ENCODE measurements at places on chromosomes 12 and 14.

GRCh38 chr14:93185349-93185720 lies 218 bp downstream of the LYSET start:
- no peak for DNase-seq

- DNase-seq, result no peak
These were observed 37.5 kb downstream of the ZFC3H1 start for GRCh38 chr12:71626098-71626497.

DNA sequence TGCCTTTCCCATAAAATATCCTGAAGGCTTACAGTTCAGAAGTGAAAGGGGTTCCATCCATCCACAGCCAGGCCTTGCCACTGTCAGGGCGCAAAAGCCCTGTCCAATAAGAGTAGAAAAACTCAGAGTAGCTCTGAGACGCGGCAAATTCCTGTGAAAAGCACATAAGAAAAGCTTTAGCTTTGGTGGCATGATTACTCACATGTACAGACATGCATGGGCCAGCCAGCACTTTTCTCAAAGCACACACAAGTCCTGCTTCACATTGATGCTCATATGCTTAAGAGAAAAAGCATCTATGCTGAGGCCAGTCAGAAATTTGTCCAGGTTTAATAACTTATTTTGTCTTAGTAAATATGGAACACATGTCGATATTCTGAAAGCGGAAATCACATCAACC lies 25.5 kb downstream of the CLEC1A start:
- no peak for DNase-seq

DNA sequence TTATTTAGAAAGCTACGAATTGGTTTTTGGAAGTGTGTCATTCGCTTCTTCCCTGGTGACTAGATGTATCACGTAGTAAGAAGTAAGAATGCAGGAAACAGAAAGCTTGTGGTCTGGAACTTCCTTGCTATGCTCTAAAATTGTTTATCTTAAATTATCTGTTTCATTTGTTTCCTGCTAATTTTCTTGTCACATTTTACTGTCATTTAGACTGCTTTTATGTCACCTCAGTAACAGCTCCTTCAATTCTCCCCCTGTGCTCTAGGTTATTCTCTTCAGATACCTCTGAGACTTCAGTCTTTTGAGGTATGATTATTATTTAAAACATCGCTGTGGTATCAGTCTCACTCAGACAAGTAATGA lies 699 bp upstream of the CD69 start:
- peak; percentile 20 for DNase-seq

DNA sequence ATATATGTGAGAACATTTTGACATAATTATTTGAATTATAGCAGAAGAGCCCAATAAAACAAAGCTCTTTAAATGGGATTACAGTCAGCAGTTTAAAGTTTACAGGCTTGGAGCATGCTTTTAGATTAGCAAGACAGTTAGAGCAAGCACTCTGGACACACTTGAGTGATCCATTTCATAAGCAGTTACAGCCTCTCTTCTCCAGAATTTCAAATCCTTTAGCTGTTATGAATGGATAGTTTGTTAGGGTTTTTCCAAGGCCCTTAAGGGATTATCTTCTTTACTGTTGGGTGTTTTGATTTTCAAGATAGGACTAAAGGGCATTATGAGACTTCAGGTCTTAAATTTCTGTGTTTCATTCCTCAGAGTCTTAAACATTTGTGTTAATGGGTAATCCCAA lies 36.3 kb downstream of the BEST3 start:
- DNase-seq, result no peak

DNA sequence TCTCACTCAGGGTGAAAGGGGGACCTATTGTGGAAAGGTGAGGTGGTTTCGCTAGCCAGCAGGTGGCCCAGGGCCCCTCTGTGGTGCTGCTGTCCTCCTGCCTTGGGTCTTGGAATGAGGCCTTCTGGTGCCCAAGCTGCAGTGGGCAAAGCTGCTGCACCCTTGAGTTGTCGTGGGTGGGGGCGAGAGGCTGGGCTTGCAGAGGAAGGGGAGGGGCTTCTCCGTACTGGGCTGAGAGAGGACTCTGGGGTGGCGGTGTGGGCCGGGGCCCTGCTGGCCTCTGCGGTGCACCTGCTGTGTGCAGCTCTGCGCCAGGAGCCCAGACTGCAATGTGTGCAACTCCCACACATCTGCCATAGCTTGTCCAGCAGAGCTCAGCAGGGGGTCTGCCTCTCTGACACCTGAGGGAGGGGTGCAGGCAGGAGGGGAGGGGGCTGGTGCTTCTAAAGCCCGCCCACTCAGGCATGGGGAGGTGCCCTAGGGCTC lies 145.8 kb downstream of the KIF26A start:
- no peak for DNase-seq

- peak; percentile 20 for DNase-seq
These were observed at the start of gene IFNG for GRCh38 chr12:68159681-68160304. Gene IFNG, minus strand, starts transcription at chr12:68159740. Its CDS starts 125 bp downstream, at chr12:68159615.

DNA sequence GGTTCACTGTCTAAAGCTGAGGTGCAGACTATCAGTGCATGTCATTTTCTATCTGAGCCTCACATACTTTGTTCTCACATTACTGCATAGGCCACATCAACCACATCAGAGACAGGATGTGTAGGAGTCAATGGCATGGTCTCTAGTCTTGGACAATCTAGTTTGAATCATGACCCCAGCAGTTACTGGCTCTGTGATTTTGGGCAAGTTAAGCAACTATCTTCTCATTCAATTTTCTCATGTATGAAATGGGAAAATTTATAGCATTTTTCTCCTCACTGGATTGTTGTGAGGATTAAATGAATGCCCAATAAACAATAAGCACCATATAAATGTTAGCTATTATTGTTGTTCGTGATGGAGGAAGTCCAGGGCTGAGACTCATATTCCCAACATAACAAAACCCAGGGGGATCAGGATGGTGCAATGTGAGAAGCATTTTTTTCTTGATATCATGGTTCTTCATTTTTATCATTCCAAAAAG lies 432.6 kb downstream of the LRIG3 start:
- no peak for DNase-seq

- no peak for DNase-seq
These were observed 10.2 kb downstream of the USP15 start for GRCh38 chr12:62270384-62270783.

DNA sequence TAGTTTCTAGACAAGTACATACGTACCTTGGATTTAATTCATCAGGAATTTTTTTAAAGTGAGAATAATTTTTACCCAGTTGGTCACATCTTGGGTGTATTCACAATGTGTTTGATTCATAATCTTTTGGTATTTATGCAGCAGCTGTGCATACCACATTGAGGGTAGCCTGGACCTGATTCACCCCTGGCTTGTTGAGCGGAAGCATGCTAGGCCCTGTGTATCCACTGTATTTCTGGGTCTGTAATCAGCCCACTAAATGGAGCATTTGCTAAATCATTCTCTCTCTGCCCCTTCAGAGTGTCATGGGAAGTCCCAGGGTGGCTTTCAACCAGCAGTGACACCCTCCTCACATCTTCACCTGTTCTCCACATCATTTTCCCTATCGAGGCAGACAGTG lies 203.8 kb upstream of the RGS6 start:
- no peak for DNase-seq

Measured in CD4-positive, alpha-beta T cell treated with Interleukin-15 for 1 hour (primary cell).